Right forelimb (tissue), 1 donor: ENCODE measurements at places on chromosomes 3 and 15.
A peak's percentile ranks its signal among the peaks of the same experiment; 100 is the strongest.

- no peak for DNase-seq
Observed at GRCh38 chr3:150218236-150218635, 189.9 kb upstream of the TSC22D2 start.

GRCh38 chr3:32457971-32458471 lies 44.6 kb downstream of the CMTM6 start:
- DNase-seq: no peak

GRCh38 chr3:115843206-115843605 lies 219.9 kb downstream of the GAP43 start:
- DNase-seq: no peak

- DNase-seq: no peak
Observed at GRCh38 chr3:160217675-160218074, 7.5 kb upstream of the C3orf80 start.

DNA sequence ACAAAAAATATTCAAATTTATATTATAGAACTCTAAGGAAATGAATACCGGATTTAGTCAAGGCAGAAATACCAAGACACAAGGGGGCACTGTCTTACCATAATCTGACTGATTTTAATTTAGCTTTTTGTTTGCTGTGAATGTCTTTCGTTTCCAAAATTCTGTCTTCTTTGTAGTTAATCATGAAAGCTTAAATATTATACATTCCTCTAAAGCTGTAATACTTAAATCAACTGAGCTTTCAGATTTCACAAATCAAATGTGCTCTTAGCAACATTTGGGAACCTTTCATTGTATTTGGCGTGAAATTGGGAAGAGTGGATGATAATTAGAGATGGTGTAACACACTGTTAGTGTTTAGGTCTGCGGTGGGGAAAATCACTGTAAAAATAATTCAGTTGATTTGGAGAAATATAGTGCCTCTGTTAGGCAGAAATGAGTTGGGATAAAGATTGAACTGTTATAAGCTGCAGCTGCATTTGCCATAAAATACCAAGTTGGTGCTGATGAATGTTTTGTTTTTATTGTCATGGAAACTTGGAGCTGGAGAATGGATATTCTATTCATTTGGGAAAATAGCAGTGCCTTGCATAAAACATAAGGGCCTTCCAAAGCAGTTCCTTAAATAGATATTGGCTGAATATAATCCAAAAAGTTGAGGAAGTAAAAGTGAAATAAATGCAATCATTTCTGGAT lies 228.2 kb downstream of the TCF12 start:
- no peak for DNase-seq

- no peak for DNase-seq
Observed at GRCh38 chr3:144875211-144875610, 903.6 kb downstream of the DIPK2A start.

- no peak for DNase-seq
Observed at GRCh38 chr3:7190095-7190494, 329.2 kb downstream of the GRM7 start.

GRCh38 chr3:46913644-46914043 lies 36.1 kb downstream of the PTH1R start:
- peak; percentile 44 for DNase-seq

DNA sequence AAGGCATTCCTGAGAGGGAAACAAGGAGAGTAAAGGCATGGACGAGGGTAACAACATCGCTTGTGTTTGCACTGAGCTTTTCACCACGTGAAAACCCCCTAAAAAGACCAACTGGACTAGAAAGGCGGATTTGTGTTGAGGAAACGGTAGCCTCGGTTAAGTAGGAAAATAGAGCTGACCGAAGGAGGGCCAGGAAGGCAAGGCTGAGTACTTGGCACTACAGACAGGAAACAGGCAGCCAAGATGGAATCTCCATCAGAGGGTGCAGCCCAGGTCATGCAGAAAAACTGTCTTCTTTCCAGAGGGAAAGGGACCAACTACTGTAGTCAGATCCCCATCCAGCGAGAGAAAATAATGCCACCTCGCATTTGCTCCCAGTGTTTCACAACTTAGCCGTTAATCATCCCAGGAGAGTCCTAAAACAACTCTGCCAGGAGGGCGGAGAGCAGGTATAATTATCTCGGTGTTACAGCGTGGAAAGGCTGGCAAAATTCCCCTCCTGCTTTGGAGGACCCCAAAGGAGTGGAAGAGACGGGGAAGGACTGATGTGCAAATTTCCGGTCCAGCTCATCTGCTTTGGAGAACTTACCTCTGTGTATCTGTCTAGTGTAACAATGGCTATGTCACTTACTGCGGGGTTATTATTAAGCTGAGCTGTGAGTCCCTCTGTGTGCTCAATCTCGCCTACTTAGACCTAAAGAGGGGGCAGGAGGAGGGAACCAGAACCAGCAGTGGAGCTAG lies 77.2 kb downstream of the MYO1E start:
- peak; percentile 58 for DNase-seq

DNA sequence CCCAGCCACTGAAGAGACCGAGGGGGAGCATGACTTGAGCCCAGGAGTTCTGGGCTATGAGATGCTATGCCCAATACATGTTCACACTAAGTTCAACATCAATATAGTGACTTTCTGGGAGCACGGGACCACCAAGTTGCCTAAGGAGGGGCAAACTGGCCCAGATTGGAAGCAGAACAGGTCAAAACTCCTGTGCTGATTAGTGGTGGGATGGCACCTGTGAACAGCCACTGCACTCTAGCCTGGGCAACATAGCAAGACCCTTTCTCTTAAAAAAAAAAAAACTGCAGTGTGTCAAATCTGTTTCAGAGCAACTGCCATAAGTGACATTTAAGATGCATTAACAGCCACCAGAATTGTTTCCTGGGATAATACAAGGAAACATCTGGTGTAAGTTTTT lies 9.8 kb downstream of the HES1 start:
- no peak for DNase-seq

GRCh38 chr15:97993310-97993738 lies 32.8 kb downstream of the ARRDC4 start:
- DNase-seq: no peak

DNA sequence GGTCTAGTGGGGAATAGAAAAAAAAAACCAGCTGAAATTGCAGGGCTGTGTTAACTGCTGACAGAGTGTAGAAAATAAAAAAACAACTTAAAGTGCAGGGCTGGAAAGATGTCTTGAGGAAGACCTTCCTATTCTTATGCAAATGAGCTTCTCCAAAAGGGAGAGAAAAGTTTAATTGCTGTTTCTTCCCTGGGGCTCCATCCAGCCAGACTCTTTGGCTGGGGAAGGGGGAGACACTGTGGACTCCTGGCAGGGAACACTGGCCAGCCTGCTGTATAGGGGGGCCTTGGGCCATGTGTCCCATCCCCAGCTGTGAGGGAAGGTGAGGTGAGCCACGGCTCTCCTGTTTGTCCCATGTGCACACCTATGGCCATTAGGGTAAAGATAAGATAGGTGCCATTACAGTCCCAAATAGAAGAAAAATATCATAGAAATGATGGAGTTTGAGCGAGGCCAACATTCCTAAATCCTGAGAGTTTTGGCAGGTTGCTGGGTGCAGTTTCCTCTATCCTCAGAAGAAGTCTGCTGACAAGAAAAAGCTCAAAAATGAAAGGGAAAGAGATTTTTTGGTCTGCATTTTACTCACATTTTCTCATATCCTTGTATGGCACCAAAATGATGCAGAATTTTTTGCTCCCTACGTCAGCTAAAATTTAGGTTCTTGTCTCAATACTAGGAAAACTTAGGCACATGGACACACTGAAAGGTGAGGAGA lies 901.7 kb downstream of the PLOD2 start:
- DNase-seq: no peak

GRCh38 chr15:92811148-92811913 lies 88.8 kb upstream of the CHD2 start:
- peak; percentile 55 for DNase-seq
